ENCODE measurements at places on chromosomes 6 and 20.

DNA sequence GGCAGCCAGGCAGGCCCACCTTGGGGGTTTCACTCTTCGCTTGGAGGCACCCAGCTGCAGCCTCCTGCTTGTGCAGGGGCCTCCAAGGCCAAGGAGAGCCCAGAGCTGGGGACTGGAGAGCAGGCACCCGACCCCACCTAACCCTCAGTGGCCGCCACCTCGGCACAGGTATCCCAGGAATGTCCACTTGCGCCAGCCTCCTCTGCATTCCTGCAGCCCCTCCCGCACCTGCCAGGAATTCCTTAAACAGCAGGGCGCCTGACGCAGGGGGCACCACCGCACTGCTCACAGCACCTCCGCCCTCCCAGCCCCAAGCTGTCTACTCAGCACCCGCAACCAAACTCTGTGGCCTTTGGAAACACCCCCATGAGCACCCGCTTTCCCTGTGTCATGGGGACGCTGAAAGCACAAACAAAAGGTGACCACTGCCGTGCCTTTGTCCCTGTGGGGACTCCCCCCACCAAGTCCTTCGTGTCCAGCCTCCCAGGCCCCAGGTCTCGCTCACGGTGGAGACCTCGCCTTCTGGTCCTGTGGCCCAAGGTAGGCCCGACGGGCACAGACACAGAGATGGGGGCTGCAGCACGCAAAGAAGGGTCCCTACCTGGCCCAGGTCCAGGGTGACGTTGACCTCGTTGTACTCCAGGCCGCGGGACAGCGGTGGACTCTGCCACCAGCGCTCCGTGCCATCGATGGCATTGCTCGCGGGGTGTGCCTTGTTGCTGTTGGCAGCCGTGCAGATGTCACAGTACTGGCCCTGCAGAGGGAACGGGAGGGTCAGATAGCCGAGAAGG, 5.1 kb downstream of the LAMA5 start:
- no peak for DNase-seq

DNA sequence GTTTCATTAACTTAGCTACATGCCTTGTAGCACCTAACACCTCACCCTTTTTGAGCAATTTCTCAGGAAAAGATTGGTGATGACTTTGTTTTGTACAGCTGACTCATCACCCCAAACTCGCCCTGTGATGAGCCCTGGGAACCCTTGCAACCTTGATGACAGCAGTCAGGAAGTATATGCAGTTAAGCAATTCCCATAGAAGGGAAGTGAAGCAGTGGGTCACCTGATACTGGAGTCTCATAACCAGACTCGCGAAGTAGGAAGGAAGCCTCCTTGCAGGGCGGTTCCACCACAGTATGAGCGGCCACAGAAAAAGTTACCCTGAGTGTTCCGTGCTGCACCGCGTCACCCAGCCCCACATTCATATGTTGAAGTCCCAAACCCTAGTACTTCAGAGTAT, 82.0 kb upstream of the EDN1 start:
- no peak for DNase-seq

DNA sequence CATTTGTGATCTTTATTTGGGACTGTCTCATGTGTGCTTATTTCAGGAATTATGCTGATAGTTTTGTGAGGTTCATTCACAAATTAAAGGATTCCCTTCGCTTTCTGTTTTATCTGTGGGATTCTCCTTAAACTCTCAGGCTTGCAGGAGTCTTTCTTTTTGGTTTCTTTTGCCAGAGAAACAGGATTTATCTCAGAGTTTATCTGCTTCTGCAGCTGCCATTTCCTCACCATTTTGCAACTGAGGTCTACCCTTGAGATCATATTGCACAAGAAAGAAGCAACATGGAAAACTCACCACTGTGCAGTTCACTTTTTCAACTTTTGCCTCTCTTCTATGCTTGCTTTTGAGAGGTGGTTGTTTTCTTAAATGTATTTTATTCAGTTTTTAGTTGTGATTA, 201.0 kb downstream of the PRL start:
- no peak for DNase-seq

DNA sequence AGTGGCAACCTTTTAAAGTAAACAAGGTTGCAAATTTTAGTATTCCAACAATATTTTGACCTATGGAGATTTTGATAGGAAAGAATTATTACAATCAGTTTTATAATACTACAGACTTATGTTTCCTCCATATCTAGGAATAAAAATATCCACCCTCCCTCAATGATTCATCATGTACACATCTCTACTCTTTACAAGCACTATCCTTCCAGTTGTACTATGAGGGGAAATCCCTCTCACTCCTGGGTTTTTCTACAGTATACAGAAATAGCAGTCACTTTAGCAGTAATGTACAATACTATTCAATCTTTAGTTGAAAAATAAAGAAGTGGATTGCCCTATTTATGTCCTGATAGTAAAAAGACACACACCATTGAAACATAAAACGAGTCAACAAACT, 46.3 kb upstream of the SCML4 start:
- DNase-seq = no peak

- DNase-seq = no peak
These were observed 88.8 kb downstream of the FYN start for GRCh38 chr6:111784433-111784832.

- no peak for DNase-seq
These were observed 55.7 kb upstream of the FERMT1 start for GRCh38 chr20:6178537-6178936.

GRCh38 chr6:144657691-144658090, 372.6 kb downstream of the UTRN start:
- DNase-seq = no peak

DNA sequence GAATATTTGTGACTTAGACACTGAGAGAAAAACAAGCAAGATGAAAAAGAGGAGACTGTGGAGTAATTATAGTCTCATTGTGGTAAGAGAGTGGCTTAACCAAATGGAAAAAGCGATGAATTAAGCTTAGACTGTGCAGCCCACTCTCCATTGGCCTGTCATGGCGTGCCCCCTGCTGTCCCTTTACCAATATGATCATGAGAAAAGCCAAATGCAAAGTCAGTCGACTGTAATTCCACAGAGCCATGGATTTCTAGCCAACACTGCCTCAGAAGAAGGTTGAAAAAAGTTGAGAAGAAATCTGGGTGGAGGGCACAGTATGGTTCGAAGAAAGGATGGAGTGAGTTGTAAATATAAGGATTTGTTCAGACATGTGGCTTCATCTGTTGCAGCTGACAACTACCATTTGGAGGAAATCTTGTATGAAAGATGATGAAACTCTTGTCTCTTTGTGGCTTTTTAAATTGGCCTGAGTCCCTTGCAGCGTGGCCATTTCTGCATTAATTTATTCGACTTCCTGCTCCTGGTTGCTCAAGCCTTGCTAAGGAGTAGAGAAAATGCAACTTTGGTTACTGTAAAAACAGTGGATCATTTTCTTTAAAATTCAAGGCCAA, 251.4 kb downstream of the DOK5 start:
- DNase-seq = no peak

DNA sequence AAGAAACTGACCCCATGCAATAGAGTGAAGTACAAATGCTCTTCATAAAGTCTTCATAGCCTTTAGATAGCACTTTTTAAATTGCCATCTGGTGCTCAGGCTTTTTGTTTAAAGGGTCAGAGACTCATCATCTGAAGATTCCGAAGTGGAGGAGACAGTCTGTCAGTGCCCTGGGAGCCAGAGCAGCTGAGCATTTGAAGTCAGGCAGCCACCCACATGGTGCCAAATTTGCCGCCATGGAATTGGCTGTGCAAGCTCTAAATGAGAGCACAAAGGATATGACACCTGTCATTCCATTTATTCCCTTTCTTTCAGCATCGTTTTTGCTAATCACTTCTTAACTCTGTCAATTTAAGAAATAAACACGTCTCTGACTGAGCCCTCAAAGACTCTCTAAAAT, 32.8 kb upstream of the CEP162 start:
- DNase-seq = no peak

GRCh38 chr6:45026003-45026516, 302.1 kb upstream of the RUNX2 start:
- DNase-seq = no peak

- DNase-seq = no peak
These were observed 98.4 kb downstream of the IPCEF1 start for GRCh38 chr6:154258064-154258757.

- no peak for DNase-seq
These were observed 1049.5 kb upstream of the EPHA7 start for GRCh38 chr6:94468830-94469229.

DNA sequence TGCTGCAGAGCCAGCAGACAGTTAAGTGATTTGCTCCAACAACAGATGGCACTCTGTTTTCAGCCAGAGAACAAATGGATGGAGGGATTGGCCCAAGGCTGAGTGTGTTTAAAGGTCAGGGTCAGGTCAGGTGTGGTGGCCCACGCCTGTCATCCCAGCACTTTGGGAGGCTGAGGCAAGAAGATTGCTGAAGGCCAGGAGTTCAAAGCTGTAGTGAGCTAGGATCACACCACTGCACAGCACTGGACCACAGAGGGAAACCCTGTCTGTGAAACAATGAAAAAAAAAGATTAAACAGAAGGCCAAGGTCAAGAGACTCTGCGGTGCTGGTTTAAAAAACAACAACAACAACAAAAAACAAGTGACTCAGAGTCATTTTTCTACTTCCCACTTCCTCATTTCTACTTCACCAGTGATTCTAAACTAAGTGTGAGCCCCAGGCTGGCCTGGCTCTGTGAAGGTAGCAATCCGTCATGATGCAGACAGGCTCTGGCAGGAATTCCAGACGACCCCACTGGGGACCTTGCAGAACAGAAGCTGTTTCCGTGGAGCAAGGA, 42.5 kb upstream of the ARMC2 start:
- no peak for DNase-seq

GRCh38 chr20:38098952-38099351, 65.4 kb downstream of the RPRD1B start:
- no peak for DNase-seq

GRCh38 chr6:35402136-35402855, 49.8 kb upstream of the FANCE start:
- DNase-seq = no peak

- no peak for DNase-seq
These were observed 84.6 kb downstream of the ID4 start for GRCh38 chr6:19921786-19922185.

- no peak for DNase-seq
These were observed at the start of gene NHSL1 for GRCh38 chr6:138499303-138500018. NHSL1 (minus strand) TSS chr6:138499494; CDS start chr6:138499290, 204 bp downstream.

DNA sequence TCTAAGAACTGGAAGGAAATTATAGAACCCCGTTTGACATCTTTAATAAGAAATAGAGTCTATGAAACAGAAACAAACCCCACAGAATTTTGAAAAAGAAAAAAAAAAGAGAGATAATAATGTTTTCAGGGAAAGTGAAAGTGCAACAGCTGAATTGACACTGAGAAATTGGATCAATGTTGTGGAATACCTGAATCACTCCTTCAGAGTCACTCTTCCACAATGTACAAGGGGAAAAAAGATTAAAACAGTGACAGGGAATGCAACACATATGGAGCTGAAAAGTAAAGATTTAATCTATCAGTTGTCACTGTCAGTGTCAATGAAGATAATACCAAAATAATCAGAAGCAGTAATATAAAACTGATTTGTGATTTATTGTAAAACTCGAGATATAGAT, 520.8 kb upstream of the HS3ST5 start:
- no peak for DNase-seq

GRCh38 chr6:147071776-147072175, 132.4 kb upstream of the STXBP5 start:
- DNase-seq = no peak

GRCh38 chr6:15713325-15713724, 50.5 kb upstream of the DTNBP1 start:
- no peak for DNase-seq

- DNase-seq = no peak
These were observed 21.5 kb downstream of the EZR start for GRCh38 chr6:158797331-158798310.

GRCh38 chr6:104509355-104509754, 350.4 kb downstream of the HACE1 start:
- DNase-seq = no peak

DNA sequence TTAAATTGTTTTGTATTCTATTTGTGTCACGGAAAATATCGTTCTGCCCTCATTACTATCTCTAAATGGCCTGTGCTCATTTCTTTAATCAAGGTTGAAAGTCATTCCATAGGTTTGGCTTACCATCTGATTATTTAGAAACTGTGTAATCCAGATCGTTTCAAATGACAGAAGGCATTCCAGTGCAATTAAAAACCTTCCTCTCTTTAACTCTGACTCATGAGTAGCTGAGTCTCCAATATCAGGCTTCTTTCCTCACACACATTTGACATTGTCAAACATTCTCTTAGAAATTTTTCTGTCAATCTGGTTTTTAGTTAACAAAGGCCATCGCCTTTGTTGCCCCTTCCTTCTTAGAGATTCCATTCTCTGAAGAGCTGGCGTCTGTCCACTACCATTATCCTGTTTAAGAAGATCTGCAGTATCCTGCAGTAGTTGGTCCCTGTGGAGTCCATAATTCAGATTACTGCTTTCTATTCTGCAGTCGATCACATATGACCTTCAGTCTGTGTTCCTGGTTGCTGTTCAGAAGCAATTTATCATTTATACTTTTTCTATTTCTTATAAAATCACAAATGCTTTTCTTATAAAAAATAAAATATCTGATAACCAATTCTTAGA, 3.9 kb upstream of the TRDN start:
- DNase-seq = no peak

DNA sequence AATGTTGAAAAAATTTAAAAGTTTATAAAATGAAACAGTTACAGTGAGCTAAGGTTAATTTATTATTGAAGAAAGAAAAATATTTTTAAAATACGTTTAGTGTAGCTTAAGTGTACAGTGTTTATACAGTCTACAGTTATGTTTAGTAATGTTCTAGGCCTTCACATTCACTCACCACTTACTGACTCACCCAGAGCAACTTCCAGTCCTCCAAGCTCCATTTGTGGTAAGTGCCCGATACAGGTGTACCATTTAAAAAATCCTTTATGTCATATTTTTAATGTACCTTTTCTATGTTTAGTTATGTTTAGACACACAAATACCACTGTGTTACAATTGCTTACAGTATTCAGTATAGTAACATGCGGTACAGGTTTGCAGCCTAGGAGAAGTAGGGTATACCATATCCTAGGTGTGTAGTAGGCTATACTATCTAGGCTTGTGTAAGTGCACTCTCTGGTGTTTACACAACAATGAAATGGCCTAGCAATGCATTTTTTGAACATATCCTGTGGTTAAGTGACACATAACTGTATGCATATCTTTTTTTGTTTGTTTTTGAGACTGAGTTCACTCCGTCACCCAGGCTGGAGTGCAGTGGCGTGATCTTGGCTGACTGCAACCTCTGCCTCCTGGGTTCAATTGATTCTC, 26.3 kb downstream of the FLRT3 start:
- no peak for DNase-seq

DNA sequence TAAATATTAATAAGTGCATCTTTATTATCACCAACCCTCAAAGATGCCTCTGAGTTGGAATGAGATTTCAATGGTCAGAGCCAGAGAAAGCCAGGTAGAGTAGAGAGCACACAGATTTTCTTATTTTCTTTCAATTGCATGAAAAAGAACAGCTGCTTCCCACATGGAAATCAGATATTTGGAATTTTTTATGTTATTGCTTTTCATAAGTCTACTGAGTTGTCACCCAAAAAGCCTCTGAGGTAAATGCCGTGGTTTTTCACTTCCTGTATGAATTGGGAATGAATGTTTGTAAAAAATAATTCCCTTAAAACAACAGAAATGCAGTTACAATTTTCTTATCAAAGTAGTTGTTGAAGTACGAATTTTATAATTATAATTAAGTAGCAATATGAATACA, 563.1 kb downstream of the RFPL4B start:
- DNase-seq = no peak

- no peak for DNase-seq
These were observed 102.9 kb downstream of the ADGRG6 start for GRCh38 chr6:142404751-142405150.

- no peak for DNase-seq
These were observed 140.1 kb downstream of the CEBPB start for GRCh38 chr20:50330504-50331313.
